ENCODE measurements at places on chromosomes 5 and 9.
A peak's percentile ranks its signal among the peaks of the same experiment; 100 is the strongest.

- no peak for DNase-seq
These were observed 154.1 kb downstream of the OSTF1 start for GRCh38 chr9:75242426-75242825.

DNA sequence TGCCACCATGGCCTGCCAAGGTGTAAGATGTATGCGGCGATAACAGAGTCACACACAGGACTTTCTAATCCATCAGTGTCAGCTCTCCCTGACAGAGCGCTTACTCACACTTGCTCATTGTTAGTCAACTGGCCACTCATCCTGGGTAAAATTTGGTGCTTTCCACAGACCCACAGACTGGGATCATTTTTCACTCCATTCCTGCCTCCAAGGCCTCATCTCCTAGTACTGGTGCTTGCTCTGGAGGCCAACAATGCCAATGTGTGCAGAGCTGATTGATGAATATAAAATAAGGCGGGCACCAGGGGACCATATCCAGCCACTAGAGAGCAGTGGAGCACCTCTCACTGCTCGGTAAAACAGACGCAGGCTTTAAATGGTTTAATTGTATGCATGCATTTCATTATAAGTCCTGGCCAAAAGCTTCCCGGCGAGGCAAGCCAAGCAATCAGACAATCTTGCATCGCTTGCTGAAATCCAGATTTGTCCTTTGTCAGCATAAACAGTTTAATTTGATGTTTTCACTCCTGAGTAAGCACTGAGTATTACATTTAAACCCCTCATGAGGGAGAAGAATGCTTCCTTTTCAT lies 22.3 kb downstream of the PSMB7 start:
- DNase-seq = no peak

DNA sequence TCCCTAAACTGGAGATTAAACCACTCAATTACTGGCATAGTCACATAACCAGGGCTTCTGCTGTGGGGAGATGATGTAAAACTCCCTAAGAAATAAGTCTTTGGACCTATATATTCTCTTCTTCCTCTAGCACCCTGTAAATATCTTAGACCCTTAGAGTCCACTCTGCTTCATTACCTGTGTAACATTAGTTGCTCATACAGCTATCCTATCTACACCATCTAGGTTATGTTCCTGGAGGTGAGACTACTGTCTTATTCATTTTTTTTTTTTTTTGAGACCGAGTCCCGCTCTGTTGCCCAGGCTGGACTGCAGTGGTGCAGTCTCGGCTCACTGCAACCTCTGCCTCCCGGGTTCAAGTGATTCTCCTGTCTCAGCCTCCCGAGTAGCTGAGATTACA lies 9.6 kb upstream of the TICAM2 start:
- no peak for DNase-seq

GRCh38 chr9:122402403-122402871 lies 31.6 kb downstream of the PTGS1 start:
- no peak for DNase-seq

GRCh38 chr5:607541-608428 lies 4.4 kb upstream of the CEP72 start:
- DNase-seq = peak; percentile 54

DNA sequence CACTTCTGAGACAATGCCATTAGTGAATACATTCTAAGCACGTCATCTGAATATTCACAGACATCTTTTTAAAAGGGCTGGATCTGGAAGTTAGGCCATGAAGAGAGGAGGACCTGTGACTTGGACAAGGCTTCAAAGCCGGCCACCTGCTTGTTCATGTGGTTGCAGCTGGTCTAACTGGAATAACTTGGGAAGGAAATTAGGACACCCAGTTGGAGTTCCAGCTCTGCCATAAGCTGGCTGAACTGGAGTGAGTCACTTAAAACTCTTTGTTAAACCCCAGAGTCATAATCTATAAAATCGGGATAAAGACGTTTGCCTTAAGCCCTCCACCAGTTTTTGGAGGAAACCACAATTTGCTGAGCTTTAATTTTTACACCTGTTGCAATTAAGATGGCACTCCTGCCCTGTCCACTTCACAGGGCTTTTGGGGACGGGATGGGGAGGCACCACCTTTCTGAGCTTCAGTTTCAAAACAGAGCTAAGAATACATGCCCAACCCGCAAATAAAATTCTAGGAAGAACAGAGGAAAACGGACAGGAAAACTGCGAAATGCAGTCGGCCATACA lies 536 bp upstream of the STX17 start:
- DNase-seq = no peak

DNA sequence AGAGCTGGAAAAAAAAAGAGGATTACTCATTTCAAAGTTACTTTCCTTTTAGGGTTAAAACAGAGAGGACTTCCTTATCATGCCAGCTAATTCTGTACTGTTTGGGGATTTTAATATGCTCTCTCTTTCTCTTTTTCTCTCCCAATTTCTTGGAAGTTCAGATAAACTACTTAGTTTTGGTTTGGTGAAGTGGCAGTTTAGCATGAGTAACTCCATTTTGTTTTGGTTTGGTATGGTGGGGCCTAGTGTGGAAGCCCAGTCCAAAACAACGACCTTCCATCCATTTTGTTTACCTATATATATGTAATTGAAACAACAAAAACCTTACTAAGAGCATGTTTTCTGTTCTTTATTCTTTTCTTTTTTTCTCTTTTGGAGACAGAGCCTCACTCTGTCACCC lies 3.7 kb upstream of the BSPRY start:
- no peak for DNase-seq

- no peak for DNase-seq
These were observed 274.8 kb downstream of the ENC1 start for GRCh38 chr5:74365723-74366122.

DNA sequence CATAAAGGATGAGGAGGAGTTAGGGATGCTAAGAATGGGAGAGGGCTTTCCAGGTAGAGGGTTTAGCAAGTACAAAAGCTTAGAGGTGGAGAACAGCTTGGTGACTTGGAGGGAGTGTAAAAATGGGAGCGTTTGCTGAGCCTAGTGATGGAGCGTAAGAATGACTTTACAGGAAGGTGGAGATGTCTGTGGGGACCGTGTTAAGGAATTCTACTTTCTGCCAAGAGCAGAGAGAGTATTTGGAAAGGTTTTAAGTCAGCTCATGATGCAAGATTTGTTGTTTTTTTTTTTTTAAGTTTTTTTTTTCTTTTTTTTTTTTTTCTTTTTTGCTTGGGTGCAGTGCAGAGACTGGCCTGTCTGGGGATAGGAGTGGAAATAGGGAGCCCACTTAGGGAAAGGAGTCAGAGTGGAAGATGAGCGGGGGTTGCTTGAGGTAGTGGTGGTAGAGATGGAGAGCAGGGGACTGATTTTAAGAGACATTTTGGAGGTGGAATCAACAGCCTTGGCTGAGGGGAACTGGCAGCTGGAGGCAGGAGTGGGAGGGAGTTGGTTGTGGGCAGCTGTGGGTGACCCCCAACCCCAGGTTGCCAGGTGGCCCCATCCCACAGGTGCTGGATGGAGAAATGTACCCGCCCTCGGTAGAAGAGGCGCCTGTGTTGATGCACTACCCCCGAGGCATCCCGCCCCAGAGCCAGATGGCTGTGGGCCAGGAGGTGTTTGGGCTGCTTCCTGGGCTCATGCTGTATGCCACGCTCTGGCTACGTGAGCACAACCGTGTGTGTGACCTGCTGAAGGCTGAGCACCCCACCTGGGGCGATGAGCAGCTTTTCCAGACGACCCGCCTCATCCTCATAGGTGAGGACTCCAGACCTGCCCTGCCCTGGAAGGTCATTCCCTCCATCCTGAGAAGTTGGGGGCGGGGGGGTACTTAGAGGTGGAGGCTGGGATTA lies 12.4 kb downstream of the PTGS1 start:
- no peak for DNase-seq

DNA sequence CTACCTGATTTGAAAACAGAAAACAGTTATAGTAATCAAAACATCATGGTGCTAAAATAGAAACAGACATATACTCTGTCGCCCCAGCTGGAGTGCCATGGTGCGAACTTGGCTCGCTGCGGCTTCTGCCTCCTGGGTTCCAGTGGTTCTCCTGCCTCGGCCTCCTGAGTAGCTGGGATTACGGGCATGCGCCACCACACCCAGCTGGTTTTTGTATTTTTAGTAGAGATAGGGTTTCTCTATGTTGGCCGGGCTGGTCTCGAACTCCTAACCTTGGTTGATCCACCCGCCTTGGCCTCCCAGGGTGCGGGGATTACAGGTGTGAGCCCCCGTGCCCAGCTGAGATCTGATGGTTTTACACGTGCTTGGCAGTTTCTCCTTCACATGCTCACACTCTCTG lies 495.9 kb downstream of the ANXA1 start:
- no peak for DNase-seq

Data from GM12891 (cell line).